ENCODE measurements at places on chromosomes 11 and 22.

DNA sequence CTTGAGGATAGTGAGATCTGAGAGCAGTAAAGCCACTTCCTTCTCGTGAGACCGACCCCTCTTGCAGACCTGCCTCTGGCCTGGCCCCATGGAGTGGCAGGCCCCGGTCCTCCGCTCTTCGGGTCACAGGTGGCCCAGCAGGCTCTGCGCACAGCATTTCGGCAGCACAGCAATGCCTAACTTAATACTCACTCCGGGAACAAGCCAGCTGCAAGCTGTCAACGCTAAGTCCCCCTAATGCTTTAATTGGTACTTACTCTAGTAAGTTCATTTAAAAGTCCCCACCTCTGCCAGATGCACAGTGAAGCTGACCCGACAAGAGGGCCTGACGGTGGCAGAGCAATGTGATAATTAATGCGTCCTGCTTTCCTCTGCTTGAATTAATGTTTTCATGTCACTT lies 349.3 kb upstream of the B3GAT1 start:
- no peak for DNase-seq

GRCh38 chr11:1879941-1880720 lies 11.6 kb downstream of the PRR33 start:
- DNase-seq, result no peak

DNA sequence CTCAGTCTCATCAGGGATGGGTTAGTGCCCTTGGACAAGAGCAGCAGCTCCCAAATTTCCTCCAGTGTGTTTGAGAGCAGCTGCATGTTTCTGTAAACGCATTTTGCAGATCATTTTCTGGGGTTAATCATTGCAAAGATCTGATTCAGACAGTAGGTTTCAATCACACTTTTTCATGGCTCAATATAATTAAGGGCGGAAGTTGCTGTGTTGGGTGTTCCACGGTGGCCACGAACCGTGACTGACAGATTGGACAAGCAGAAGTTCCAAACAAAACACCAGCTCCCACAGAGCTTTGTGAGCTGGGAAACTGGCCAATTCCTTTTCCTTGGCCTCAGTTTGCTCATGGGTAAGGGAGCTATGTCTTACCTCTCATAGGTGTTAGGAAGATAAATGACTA lies 8.4 kb upstream of the RASSF10 start:
- no peak for DNase-seq

GRCh38 chr11:126318574-126319373 lies 14.9 kb downstream of the DCPS start:
- DNase-seq, result peak; percentile 19

DNA sequence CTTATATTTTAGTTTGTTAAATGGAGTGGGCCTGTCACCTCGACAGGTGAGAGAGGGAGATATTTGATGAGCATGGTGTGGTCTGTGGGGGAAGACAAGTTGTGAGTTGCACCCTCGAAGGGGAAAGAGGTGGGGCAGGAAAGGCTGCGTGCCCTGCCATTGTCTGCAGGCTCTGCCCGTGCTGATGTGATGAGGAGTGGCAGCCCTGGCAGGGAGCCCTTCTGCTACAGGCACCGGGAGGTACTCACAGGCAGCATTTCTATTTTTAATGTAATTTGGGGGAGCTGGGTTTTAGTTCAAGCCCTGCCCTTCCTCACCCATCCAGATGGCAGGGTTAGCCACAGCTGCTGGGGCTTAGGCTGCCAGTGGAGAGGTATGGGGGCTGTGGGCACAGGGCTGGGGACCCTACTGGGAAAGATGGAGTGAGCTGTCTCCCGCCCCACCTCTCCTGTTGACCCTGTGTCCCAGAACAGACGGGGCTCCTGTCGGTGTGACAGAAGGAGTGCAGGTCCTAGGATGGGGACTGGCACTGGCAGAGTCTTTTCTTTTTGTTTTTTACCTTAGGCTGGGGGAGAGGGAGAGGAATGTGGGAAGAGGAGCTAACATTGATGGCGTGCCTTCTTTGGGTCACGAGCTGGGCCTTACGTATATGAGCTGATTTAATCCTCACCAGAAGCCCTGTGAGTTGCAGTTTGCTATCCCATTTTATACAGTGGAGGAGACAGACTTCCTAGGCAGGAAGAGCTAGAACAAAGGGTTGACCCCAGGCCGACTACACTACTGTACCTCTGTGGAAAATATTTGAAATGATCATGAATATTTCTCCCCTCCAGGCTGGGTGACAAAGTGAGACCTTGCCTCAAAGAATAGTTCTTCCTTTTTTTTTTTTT lies 51.6 kb downstream of the CEP164 start:
- no peak for DNase-seq

DNA sequence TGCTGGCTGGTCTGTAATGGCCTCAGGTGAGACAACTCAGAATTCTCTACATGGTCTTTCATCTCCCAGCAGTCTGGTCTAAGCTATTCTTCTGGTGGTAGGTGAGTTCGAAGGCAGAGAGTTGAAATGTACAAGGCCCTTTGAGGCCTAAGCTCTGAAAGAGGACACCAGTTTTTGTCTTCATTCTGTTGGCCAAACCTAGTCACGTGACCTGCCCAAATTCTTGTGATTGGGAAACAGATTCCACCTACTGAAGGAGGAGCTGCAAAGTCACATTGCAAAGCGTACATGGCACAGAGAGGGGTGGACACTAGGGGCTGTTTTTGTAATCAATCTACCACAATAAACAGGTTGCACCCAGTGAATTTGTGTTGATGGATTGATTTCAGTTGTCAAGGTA lies 193.5 kb downstream of the NAV2 start:
- DNase-seq, result no peak

- DNase-seq, result no peak
These were observed 117.2 kb downstream of the APIP start for GRCh38 chr11:34798985-34799384.

GRCh38 chr11:4184163-4184916 lies 89.7 kb downstream of the RRM1 start:
- DNase-seq, result no peak

- no peak for DNase-seq
These were observed 65.1 kb upstream of the CD44 start for GRCh38 chr11:35073691-35074419.

GRCh38 chr11:17005646-17006045 lies 8.6 kb downstream of the PLEKHA7 start:
- no peak for DNase-seq

DNA sequence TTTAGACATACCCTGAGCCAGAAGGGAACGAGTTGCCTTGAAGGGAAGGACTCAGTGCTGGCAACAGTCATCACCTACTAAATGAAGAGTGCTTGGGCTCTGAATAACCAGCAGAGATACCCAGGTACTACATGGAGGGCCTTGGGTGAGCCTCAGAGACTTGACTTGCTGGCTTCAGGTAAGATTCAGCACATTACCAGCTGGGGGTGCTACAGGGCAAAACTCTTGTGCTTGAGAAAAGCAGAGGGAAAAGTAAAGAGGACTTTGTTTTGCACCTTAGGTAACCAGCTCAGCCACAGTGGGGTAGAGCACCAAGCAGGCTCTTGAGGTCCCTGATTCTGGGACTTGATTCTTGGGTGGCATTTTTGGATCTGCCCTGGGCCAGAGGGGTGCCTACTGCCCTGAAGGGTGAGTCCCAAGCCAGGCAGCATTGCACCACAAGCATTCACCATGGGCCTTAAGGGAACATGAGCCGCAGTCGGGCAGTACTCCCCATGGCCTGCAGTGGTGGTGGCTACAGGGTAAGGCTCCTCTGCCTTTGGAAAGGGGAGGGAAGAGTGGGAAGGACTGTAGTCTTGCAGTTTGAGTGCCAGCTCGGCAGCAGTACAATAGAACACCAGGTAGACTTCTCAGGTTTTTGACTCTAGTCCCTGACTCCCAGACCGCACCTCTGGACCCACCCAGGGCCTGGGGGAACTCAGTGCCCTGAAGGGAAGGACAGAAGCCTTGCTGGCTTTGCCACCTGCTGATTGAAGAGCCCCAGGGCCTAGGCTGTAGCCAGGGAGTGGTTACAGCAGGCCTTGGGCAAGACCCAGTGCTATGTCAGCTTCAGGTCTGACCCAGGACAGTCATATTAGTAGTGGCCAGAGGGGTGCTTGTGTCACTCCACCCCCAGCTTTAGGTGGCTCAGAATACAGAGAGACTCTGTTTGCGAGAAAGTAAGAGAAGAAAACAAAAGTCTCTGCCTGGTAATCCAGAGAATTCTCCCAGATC lies 22.7 kb upstream of the PLEKHA7 start:
- DNase-seq, result no peak

DNA sequence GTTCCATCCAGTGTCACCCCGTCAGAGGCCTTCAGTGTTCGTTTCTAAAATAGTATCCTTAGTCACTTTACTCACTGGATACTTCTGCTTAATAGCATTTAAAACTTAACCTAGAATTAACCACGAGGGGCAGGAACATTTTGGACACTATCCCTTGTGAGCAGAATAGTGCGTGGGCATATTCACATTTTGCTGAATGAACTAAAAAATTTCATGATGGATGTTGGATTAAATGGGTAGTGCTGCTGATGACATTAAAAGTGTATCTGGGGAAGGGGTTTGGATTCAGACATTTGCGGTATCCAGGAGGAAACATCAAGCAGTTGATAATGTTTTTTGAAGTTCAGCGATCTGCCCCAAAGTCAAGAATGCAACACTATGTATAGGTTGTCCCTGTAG lies 750 bp upstream of the NAT10 start:
- no peak for DNase-seq

DNA sequence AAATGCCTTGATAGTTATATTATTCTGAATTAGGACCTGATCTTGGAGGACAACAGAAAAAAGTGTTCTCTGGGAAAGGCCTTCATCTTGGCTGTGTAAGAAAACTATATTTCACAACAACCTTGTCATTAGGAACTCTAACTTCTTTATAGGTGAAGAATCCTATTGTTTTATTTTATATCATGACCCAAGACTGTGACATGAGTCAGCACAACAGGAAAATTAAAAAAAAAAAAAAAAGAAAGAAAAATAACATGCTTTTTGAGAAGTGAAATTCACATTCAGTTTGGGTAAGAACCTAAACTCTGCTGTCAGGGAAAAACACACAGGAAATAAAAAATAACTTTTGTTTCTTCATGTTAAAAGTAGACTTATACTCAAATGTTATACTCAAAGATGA lies 11.7 kb upstream of the FOLR2 start:
- no peak for DNase-seq

DNA sequence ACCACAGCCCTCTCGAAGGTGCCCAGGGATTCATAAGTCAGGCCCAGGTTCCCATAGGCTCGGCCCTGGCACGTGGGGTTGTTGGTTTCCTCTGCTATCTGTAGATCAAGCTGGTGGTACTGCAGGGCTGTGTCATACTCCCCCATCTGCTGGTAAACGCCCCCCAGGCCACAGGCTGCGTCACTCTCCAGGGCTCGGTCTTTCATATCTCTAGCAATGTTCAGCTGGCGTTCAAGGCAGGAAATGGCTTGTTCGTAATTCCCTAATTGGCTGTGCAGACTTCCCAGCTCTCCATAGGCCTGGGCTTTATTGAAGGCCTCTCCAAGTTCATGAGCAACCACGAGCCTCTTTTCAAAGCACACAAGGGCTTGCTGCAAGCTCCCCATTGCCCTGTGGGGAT lies 186.4 kb upstream of the PITPNB start:
- DNase-seq, result no peak

DNA sequence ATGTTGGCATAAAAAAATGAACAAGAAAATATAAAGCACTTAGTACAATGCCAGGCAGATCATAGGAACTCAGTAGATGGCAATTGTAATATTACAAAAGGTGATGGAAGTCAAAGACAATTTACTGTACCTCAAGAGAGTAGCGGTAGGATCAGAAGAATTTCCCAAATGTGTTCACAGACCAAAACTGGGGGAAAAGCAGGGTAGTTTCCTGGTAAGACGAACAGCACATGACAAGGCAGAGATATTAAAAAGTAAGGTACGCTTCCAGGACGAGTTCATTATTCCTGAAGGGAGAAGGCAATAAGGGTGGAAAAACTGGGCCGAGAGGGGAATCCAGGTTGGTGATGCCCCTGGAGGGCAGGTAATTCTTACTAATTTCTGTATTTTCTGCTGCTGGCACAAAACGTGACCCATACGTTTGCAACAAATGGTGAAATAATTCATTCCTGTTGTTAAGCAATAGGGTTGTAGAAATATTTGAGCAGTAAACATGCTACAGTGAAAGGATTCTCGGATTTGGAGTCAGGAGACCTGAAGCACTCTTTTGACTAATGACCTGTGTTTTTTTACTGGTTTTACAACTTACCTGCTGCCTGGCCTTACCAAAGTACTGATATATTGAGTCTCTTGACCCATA lies 786 bp upstream of the ANKRD42 start:
- no peak for DNase-seq

DNA sequence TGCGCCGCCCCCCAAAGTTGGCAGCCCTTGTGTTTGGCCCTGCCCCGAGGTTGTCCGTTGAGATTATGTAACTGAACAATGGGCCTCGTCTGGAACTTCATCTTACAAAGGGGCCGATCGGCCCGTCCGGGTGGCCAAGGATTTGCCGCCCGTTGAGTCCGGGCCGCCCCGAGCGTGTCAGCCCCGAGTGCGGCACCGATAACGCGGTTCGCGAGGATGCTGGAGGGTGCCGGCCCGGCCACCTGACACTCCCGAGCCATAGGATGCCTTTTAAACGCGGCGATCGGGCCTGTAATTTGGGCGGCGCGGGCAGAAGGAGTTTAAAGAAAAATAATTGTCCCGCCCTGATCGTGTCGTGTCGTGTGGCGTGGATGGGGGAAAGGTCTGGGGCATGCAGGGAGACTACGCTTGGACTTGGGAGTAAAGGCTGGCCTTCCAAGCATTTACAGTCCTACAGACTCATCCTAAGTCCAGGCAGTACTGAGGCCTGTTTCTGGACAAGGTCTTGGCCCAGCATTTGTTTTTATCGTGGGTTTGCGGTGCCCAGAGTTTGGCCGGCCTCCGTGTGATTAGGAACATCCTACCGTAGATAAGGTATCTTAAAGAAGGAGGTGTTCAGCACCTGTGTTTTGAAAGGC lies 1.3 kb downstream of the WEE1 start:
- DNase-seq, result no peak

- no peak for DNase-seq
These were observed 7.9 kb downstream of the ASCL2 start for GRCh38 chr11:2262301-2263070.

GRCh38 chr11:76880314-76880713 lies 19.6 kb downstream of the ACER3 start:
- no peak for DNase-seq

All from RPMI8226 (cell line).